ENCODE measurements at places on chromosomes 6 and 20.
A peak's percentile ranks its signal among the peaks of the same experiment; 100 is the strongest.

- no peak for DNase-seq
Observed at GRCh38 chr6:88983532-88983931, 20.1 kb upstream of the RNGTT start.

- no peak for DNase-seq
Observed at GRCh38 chr20:57034001-57034400, 232.4 kb downstream of the BMP7 start.

GRCh38 chr20:38446441-38447209 is 11.5 kb upstream of the SNHG17 start:
- DNase-seq: peak; percentile 59

GRCh38 chr20:1965520-1966351 is 28.1 kb downstream of the PDYN start:
- no peak for DNase-seq

GRCh38 chr20:25281541-25281991 is 33.7 kb downstream of the PYGB start:
- DNase-seq: no peak

DNA sequence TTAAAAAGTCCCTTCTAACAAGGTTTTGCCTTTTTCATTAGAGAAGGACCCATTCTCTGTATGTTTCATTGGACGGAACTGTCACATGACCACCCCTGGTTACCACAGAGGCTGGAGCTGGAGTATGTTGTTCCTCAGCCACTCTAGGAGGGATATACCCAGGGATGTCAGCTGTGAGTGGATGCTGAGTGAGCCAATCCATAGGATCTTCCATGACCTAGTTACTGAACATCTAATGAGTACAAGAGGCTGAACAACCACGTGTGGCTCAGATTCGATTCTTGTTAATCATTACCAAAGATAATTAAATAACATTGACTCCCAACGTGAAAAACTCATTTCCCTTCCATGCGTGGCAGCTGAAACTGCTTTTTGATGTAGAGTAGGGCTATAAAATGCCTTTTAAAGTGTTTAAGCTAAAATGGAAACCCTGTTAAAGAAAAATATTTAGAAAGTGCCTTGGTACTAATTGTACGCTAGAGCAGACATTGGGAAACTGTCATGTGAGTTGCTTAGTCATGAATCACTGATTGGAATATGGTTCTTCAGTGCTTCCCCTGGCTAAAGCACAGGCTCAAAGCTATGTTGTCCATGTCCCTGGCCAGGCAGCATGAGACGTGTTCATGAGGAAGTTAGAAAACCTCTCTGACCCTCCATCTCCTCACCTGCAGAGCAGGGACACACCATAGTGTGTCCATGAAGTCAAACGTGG is 256.1 kb downstream of the ZNF217 start:
- no peak for DNase-seq

GRCh38 chr6:27593200-27593818 is 120.4 kb upstream of the ZNF184 start:
- no peak for DNase-seq

DNA sequence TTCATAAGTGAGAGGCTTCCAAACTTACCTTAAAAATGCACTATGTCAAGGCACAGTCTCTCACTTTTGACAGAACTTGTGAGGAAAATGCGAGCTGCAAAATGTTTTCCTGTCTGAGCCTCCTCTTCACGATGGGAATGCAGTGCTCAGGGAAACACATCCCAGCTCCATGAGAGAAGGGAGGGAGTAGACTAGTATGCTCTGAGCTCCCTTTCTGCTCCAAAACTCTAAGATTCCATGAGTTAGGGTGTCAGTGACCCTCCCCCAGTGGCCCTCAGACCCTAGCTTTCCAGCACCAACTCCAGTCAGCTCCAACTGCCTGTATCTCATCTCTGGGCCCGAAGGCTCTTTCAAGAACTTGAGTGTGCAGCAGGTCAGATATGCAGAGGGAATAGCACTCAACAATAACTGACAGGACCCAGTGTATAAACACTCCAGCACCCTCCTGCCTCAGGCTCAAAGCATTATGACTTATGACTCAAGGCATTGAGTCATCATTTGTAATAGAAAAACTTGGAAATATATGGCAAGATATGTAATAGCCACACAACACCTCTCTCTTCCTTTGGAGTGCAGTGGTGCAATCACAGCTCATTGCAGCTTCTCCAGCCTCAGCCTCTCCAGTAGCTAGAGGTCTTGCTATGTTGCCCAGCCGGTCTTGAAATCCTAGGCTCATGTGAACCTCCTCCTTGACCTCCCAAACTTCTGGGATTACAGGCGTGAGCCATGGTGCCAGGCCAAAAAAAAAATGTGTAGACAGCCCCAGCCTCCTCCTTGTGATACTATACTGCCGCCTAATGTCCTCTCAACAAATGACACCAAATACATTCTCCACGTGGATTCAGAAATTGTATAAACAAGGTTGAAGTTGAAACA is 16.7 kb upstream of the ENTPD6 start:
- no peak for DNase-seq

GRCh38 chr20:25227317-25227831 is 20.5 kb upstream of the PYGB start:
- DNase-seq: no peak

- no peak for DNase-seq
Observed at GRCh38 chr6:166275714-166276166, 32.5 kb downstream of the PRR18 start.

- DNase-seq: no peak
Observed at GRCh38 chr6:38603496-38603895, 36.2 kb downstream of the BTBD9 start.

- no peak for DNase-seq
Observed at GRCh38 chr20:971346-971745, 30.8 kb downstream of the RSPO4 start.

GRCh38 chr6:52984247-52984646 is 10.8 kb downstream of the GSTA4 start:
- no peak for DNase-seq

GRCh38 chr20:49768204-49769047 is 44.2 kb upstream of the SLC9A8 start:
- DNase-seq: no peak

DNA sequence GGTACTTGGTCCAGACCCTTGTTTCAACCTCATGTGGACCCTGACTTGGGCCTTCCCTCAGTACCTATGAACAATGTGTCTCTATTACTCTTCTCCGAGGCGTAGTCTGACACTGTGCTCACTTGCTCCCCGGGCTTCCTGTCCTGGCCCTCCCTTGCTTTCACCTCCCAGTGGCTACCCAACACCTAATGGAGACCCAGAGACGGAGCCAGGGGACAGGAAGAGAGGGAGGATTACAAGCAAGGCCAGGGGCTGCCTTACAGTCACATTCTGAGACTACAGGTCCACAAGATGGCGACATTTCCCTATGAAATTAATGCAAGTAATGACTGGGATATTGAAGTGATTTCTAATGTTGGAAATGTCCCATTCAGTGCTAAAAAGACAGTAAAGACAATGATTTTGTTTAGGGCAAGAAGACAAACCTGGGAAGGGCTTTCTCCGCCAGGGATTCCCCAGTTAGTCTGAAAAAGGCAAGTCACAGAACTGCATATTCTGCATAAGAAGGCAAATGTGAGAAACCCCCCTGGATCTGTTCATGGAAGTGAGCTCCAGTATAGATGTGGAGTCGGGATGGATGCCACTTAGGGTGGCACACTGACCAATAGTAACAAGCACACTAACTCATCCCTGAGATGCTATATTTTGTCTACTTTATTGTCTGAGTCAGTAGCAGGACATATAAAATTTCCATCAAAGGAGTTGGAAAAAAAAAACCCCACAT is 44.0 kb upstream of the ZBTB24 start:
- DNase-seq: no peak
